ENCODE measurements at places on chromosomes 16 and 17.

DNA sequence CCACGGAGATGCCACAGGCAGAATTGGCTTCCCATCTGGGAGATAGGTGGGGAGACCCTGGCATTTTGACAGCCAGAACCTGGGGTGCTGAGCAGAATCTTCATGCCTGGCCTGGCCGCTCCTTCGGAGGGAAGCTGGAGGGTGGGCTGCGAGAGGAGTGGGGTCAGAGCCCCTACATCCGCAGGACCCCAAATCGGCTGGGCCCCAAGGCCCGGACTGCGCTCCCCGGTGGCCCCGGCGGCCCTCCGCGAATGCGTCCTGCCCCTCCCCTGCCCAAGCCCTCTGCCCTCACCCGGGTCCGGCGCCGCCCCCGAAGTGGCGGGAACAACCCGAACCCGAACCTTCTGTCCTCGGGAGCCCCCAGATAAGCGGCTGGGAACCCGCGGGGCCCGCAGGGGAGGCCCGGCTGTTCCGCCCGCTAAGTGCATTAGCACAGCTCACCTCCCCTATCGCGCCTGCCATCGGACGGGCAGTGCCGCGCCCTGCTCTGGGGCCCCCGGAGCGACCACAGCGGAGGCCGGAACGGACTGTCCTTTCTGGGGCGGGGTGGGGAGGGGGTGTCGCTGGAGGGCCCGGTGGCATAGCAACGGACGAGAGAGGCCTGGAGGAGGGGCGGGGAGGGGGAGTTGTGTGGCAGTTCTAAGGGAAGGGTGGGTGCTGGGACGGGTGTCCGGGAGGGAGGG lies 850 bp upstream of the PNMT start:
- no peak for DNase-seq

- no peak for DNase-seq
These were observed 35.2 kb upstream of the MYH10 start for GRCh38 chr17:8665684-8666083.

GRCh38 chr17:8873801-8874715 lies 6.6 kb upstream of the PIK3R6 start:
- no peak for DNase-seq

DNA sequence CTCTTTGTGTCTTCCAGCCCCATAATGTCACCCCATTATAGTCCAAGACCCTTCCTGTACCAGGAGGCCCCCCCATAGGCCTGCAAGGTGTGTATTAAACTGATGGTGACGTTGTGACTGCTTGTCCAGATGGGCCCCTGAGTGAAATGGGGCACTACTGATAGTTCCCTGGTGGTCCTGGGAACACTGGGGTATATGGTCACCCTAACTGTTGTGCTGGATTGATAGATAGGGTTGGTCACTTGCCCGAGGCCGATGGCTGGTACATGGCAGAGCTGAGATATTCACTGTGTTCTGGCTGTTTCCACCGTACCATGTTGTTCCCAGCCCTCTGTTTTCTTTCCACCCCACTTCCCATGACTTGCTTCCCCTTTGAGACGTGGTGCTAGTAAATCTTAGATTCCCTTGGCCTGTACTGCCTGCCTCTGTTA lies 4.3 kb downstream of the CNP start:
- DNase-seq, result no peak

- no peak for DNase-seq
These were observed 59.6 kb downstream of the SOCS1 start for GRCh38 chr16:11196286-11196828.
